ENCODE measurements at places on chromosomes 13 and 19. TPM values are rescaled to one million over a fixed set of nuclear protein-coding genes. Genes with fewer than 3 reads are reported as not detected.

TGFBR3L gene
- total RNA-seq = 3.3 TPM

FPR1 gene
- not detected for total RNA-seq

GGACT gene
- 5.2 TPM for total RNA-seq

CEACAM8 gene
- total RNA-seq = not detected

MYO1F gene
- total RNA-seq = 16.2 TPM

EPSTI1 gene
- 12.7 TPM for total RNA-seq

HSD17B14 gene
- 1.3 TPM for total RNA-seq

PHLDB3 gene
- total RNA-seq = 23.1 TPM

LPAR6 gene
- 12.0 TPM for total RNA-seq

OR7C1 gene
- total RNA-seq = not detected

RPS5 gene
- 1,454 TPM for total RNA-seq

WASF3 gene
- total RNA-seq = 0.41 TPM

FBXL12 gene
- total RNA-seq = 36.0 TPM

ZNF708 gene
- 9.8 TPM for total RNA-seq

KCNN1 gene
- 0.36 TPM for total RNA-seq

STOML3 gene
- total RNA-seq = not detected

Data from activated naive CD4-positive, alpha-beta T cell treated with anti-CD3 and anti-CD28 coated beads, Interleukin-2, amount 50 U/mL, for 72 hours (primary cell).